ENCODE measurements at places on chromosomes 7 and 10.

- DNase-seq: peak; percentile 36
Measured at GRCh38 chr7:80440883-80441282, 71.0 kb downstream of the GNAT3 start.

- peak; percentile 44 for DNase-seq
Measured at GRCh38 chr10:88657901-88658300, 6.3 kb upstream of the LIPF start.

DNA sequence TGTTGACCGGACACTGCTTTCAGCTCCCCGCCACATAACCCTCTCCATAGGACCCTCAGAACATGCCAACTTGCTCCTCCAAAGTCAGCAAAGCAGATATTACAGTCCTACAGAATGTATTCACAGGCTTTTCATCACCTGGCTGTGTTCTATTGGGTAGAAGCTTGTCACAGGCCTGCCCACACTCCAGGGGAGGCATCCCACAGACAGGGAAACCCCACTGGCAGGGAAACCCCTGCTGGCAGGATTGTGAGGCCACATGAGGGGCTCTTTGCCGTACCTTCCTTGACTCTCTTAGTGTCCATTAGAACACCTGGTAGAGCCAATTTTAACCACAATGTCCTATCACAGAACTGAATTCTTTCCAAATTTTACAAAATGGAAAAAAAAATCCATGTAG, 344.2 kb upstream of the MGMT start:
- DNase-seq: no peak

DNA sequence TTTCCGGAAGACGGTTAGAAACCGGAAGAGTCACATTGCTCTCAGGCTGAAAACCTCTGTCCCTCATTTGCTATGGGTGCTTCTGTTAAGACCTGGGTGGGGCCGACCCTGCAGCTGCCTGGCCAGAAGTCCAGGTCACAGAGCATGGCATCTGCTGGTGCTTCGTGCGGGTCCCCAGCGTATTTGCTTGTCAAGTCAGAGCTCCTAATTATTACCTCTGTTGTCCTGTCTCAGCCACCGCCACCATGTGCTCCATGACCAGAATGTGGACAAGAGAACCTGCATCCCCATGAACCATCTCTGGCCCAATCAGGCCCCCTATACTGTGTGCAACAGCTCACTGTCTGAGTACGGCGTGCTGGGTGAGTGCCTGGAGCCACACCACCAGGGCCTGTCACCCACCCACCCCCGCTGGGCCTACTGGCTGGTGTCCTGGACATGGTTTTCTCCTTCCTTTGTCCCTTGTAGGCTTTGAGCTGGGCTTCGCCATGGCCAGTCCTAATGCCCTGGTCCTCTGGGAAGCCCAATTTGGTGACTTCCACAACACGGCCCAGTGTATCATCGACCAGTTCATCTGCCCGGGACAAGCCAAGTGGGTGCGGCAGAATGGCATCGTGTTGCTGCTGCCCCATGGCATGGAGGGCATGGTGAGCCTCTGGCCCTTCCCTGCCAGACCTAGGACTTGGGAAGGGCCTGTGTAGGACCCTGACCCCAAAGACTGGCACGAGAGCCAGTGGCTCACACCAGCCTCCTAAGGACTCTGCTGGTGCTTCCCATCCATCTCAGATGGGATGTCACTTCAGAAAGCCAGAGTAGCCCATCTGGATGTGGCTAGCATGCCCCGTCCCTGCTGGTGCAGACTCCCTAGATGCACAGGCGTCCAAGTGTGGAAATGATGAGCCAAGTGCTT, 51.3 kb upstream of the ZMIZ2 start:
- DNase-seq: no peak

- no peak for DNase-seq
Measured at GRCh38 chr10:95618101-95618500, 38.4 kb downstream of the ALDH18A1 start.

DNA sequence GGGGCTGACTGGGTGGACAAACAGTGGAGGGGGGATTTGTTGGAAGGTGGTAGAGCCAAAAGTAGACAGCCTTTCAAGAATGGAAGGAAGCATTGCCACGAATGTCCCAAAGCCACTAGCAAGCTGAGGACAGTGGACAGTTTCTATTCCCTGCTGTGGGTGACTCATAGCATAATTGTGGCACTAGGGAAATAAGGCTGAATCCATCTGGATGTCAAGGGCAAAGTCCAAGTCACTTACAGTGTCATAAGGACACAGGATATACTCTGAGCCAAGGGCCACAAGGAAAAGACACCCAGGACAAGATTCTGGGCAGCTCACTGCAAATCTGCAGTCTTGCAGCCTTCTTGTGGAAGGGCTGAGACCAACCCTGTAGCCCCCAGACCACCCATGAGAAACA, 79.7 kb downstream of the FRMPD2 start:
- no peak for DNase-seq

GRCh38 chr10:125129076-125129458, 31.3 kb downstream of the CTBP2 start:
- no peak for DNase-seq

DNA sequence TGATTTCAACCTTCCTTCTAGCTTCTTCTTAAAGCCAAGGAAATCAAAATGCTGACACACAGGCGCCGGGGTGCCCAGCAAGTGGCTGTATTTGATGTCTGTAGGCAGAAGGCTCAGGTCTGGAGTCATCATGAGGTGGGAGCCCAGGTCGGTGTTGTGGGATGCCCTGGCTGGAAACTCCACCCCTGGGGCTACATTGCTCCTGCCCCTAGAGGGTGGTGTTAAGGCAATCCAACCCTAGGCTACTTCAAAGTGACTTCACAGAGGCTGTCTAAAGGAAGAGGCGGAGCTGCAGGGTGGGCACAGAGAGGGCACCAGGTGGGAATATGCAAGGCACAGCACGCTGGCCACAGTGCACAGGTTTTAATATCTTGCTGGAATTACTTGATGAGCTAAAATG, 200.9 kb downstream of the ADAM12 start:
- no peak for DNase-seq

GRCh38 chr10:49092477-49092876, 22.8 kb downstream of the VSTM4 start:
- no peak for DNase-seq

- DNase-seq: no peak
Measured at GRCh38 chr10:37952926-37953325, 23.5 kb downstream of the ZNF25 start.

GRCh38 chr10:77622889-77623291, 14.7 kb downstream of the KCNMA1 start:
- no peak for DNase-seq

GRCh38 chr7:45211066-45211465, 53.5 kb downstream of the RAMP3 start:
- DNase-seq: no peak

- DNase-seq: no peak
Measured at GRCh38 chr10:117462424-117462792, 80.1 kb upstream of the EMX2 start.

DNA sequence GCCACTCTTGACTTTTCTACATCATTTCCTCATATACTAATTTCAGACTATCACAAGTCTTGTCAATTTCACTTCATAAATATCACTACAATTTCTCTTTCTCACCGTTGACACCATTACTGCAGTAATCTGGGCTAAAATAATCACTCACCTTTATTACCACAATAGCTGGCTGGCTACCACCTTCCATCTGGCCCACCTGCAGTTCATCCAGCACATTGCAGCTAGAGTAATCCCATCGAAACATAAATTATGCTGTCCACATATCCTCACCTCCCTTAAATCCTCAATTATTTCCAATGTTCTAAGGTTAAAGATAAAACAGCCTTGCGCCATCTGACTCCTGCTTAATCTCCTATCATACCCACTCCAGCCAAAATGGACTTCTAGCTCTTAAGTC, 16.0 kb downstream of the DGKB start:
- no peak for DNase-seq

Measured in astrocyte of the spinal cord (primary cell).